Activated CD4-positive, alpha-beta T cell treated with anti-CD3 and anti-CD28 coated beads for 4 hours (primary cell): ENCODE measurements at places on chromosomes 11 and 22.

- DNase-seq, result no peak
These were observed 13.2 kb downstream of the CARS1 start for GRCh38 chr11:3044004-3044403.

GRCh38 chr11:134120143-134120850 lies 51.4 kb downstream of the JAM3 start:
- no peak for DNase-seq

DNA sequence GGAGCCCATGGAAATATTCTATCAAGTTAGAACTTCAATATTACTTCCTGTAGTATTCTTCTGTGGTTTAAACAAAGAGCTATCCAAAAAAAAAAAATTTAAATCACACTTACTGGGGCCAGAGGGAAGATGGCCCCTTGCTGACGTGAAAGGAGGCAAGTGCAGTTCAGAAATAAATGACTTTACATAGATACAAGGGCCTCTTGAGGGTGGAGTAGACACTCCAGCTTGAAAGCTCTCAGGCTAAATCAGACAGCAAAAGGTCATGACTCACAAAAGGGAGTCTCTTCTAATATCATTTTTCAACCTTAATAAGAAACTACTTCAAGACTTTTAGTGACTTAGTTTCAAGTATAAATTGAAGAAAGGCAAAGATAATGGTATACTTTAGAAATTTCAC lies 1160.3 kb downstream of the FAM181B start:
- DNase-seq, result no peak

DNA sequence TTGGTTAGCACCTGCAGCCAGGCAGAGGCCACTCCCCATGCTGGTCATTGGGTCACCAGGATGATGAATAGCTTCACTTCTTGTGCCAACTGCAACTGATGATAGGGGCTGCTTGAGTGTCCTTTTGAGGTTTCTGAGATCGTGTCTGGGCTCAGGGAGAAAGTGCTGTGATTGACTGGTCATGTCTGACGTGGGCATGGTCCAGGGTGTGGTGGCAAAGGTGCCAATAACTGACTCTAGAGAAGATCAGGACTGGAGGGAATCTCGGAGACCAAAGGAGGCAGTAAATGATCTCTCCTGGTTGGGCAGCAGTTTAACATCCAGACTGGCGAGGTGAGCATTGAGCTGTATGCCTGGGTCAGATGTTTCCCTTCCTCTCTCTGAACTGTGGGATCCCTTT lies 10.0 kb upstream of the SLC22A6 start:
- no peak for DNase-seq

GRCh38 chr11:80371931-80372330 lies 931.1 kb upstream of the TENM4 start:
- no peak for DNase-seq

GRCh38 chr22:41526830-41527799 lies 17.2 kb downstream of the POLR3H start:
- peak; percentile 67 for DNase-seq

GRCh38 chr22:48736593-48737460 lies 1090.8 kb downstream of the BRD1 start:
- no peak for DNase-seq

- DNase-seq, result no peak
These were observed 49.7 kb downstream of the CYTH4 start for GRCh38 chr22:37331856-37332536.

DNA sequence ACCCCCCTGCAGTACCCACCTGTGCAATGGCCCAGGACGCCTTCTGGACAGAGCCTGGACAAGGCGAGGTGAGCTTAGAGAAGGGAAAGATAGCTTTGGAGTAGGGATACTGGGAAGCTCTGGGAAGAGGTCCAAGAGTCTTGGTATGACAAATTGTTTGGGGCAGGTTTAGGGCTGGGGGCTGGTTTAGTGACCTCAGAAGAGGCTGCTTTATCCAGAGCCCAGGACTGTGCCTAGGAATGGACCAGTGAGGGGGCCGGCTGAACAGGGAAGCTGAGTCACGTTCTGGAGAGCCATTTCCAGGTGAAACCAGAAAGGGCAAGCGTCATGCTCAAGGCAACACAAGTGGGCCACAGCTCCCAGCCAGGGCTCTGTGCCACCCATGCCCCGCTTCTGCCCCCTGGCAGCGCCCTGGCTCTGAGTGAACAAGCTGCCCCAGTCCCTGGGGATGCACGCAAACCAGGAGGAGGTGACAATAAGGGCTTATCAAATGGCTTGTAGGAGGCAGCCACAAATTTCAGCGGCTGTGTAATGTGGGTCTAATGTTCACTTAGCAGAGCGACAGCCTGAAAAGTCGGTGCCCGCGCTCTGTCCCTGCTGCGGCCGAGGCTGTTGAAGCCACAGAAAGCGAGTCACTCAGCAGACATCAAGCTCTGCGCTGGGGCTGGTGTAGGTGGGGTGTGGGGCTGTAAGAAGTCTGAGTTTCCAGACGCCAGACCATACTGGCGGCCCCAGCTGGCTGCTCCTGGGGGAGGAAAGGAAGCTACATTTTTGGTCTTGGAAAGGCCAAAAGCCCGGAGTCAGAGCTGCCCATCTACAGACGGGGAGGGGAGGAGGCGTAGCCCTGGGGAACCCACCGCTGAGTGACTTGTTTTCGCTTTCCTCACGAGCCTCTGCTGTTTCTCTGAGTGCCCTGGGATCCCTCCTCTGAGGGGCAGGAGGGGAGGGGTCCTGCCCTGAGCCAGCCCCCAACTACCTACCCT lies 18.3 kb upstream of the SYT7 start:
- no peak for DNase-seq

GRCh38 chr11:122285070-122285988 lies 169.3 kb upstream of the BLID start:
- DNase-seq, result no peak

DNA sequence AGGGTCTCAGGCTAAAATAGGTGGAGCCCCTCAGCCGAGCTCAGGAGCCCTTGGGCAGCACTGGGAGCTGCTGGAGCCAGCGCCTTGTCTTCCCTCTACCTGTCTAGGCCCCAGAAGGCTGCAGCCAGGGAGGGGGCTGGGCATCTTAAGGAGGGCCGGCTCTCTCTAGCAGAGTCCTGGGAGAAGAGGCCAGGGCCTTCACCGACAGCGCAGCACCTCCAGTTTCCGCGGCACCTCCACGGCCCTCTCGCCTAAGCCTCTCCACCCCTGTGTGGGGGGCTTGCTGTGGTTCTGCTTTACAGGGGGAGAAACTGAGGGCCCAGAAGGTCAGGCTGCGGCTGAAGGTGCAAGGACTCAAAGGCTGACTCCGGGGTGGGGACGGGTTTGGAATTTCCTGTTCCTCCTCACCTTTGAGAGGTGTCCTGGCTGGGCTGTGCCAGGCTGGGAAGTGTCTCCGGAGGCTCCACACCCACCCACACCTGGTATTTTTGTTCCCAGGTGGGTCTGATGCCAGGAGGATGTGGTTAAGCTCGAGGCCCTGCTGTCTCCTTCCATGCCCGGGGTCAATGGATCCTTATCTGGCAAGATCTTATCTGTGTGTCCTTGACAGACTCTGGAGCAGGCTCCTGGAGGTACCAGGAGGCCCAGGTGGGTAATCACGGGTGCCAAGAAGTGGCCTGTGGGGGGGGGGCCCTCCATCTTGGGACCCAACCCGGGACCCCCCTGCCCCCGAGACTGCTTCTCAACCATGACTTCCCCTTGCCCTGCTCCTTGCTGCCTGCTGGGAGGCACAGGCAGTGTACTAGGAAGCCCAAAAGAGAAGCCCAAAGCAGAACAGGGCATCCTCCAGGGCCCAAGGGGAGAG lies 95.3 kb upstream of the FGF3 start:
- DNase-seq, result no peak

GRCh38 chr11:104051778-104052177 lies 15.3 kb downstream of the DDI1 start:
- DNase-seq, result no peak

GRCh38 chr11:74710281-74710938 lies 20.8 kb downstream of the CHRDL2 start:
- DNase-seq, result no peak

DNA sequence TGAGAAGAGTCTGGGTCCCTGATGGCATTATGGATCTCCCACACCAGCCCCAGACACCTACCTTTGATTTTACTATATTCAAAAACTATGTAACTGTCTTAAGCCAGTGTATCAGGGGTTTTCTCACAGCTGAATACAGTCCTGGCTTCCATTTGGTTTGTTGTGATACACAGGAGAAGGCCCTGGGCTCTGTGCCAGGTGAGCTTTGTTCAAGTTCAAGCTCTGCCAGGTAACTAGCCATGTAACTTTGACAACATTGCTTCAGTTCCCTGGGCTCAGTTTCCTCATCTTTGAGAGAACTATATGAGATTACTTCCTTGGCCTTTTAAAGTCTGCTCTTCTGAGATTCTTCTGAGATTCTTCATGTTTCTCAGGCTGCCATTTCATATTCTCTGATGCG lies 327.5 kb upstream of the TENM4 start:
- no peak for DNase-seq

GRCh38 chr22:44584256-44584902 lies 86.3 kb upstream of the RTL6 start:
- DNase-seq, result no peak

GRCh38 chr11:11971906-11972547 lies 36.4 kb downstream of the DKK3 start:
- no peak for DNase-seq

- no peak for DNase-seq
These were observed 99.6 kb downstream of the CELSR1 start for GRCh38 chr22:46437671-46438440.

GRCh38 chr11:18111005-18111404 lies 5.1 kb upstream of the SAAL1 start:
- DNase-seq, result no peak

DNA sequence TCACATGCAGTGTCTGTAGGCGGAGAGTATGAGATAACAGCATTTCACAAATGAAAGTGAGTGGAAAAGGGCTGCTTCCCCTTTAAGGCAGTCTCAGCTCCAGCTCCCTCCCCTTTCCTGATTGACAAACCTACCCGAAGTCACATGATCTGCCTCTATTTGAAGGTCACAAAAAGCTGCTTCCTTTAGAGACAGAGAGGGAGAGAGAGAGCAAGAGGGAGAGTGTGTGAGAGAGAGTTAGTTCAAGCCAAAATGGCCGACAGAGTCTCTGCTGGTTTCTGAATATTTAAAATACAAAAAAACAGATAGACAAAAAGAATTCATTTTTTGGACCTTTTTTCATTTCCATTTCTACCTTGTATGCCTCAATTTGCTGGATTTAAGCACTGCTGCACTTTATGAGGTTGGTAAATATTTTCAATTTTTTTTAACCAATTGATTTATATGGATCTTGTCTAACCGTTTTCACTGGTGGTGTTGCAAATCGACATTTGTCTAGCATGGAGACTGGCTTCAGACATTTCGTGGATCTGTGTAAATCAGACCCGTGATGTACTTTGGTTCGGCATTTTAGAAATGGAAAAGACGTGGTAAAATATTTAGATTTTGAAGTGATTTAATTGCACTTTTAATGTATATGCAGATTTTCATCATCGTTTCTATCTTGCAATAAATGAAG lies at the start of gene TNRC6B:
TSS of gene TNRC6B (plus strand) at position 188 of the 679 bp plus-strand sequence. CDS start at position 399, 211 bp downstream.
- DNase-seq, result peak; percentile 70

DNA sequence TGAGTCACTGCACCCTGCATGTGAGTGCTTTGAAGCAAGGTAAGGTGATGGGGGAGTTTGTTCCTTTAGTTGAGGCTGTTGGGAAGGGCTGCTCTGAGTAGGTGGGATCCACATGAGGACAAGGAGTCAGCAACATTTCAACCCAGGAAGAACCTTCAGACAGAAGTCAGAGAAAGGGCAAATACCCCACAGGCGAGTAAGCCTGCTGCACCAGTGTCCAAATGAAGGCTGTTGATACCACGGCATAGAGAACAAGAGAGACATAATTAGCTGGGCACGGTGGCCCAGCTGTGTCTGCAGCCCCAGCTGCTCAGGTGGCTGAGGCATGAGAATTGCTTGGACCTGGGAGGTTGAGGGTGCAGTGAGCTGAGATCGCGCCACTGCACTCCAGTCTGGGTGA lies 54.3 kb upstream of the CLMP start:
- no peak for DNase-seq

GRCh38 chr11:99176430-99176829 lies 155.7 kb downstream of the CNTN5 start:
- no peak for DNase-seq

GRCh38 chr22:36184433-36185025 lies 17.1 kb downstream of the APOL4 start:
- no peak for DNase-seq

DNA sequence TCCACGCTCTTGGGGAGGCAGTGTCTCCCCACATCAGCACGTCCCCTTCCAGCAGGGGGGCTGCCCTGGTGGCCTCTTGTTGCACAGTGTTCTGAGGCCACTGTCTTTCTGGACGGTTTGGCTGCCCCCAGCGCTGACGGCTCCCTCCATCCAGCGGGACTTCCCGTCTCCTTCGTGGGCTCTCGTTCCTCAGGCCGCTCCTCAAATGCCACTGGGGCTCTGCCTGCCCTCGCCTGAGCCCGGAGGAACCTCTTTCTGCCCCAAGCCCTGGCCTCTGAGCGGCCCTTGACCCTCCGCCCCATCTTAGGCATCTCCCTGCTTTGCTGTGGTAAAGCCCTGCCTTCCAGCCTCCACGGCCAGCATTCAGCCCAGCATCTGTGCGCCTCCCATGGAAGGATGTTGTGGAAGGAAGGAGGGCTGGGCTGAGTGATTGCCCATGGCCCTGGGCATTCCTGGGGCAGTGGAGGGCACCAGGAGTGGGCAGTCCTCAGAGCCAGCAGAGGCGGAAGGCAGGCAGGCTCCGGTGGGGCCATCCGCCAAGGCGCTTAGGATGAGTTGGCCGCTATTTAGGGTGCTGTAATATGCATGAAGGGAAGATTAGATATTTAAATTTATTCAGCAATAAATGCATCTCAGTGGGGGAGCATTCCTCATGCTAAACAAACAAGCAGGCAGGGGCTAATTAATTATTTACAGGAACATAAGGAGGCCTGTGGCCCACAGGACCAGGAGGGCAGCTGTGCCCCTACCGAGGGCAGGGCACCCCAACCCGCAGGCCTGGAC lies 17.8 kb downstream of the OTUB1 start:
- no peak for DNase-seq

DNA sequence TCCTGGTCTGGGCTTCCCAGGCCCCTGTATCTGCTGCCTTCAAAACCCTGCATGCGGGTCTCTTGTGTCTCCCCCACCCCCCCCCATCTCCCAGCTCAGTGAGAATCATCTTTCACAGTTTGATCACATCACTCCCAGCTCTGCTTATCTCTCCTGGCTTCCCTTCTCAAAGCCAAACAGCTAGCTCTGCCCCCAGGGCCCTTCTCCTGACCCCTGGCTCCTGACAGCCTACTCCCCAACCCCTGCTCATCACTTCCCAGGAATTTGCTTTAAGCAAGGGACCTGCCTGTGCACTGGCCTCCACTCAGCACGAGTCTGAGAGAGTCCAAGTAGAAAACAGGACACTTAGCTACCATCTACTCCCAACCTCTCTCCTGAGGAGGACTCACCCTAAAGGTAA lies 342.7 kb downstream of the TENM4 start:
- no peak for DNase-seq
